ENCODE measurements at places on chromosomes 7 and 10. TPM values are rescaled to one million over a fixed set of nuclear protein-coding genes. Genes with fewer than 3 reads are reported as not detected.

The VCL gene
- polyA plus RNA-seq = 38.4 TPM

The GBX1 gene
- not detected for polyA plus RNA-seq

DNA sequence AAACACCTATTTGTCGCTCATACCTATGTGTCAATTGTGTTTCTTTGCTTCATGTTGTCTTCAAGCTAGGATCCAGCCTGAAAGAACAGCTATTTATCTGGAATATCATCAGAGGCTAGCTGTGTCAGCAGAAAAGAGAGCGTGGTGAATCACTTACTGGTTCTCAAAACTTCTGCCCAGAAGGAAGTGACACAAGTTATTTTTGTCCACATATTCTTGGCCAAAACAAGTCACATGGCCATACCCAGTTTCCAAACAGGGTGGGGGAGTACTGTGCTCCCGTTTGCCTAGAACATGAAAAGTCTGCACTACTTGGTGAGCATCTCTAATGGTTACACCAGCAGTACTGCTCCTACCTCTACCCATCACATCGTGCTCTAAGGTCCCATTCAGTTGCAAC is 160.9 kb upstream of the CSTF2T start:
- DNase-seq = no peak
- H3K27ac ChIP-seq = no peak overlapping the region
- H3K4me1 ChIP-seq = peaks cover 3% of the 10 kb centered on the region
- no peaks in the 10 kb centered on the region for H3K27me3 ChIP-seq

DNA sequence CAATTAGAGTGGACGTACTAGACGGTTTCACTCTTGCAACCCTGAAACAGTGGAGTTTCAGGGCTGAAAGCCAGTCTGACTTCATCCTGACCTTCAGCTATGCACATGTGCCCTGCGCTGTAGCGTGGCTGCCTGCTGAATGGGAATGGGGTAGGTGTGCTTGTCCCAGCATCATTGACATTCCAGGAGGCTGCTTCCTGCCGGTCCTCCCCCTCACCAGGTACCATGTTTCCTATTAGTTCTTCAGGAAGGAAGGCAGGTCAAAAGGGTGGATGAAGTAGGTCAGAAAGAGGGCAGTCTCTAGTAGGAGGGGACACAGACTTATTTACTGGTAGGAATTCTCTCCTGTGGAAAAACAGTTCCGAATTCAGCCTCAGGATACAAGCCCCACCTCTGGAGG is 551.8 kb upstream of the GALNT17 start:
- no peaks in the 10 kb centered on the region for H3K4me1 ChIP-seq
- H3K27me3 ChIP-seq = no peaks in the 10 kb centered on the region
- no peaks in the 10 kb centered on the region for H3K36me3 ChIP-seq
- H3K27ac ChIP-seq = no peak overlapping the region

DNA sequence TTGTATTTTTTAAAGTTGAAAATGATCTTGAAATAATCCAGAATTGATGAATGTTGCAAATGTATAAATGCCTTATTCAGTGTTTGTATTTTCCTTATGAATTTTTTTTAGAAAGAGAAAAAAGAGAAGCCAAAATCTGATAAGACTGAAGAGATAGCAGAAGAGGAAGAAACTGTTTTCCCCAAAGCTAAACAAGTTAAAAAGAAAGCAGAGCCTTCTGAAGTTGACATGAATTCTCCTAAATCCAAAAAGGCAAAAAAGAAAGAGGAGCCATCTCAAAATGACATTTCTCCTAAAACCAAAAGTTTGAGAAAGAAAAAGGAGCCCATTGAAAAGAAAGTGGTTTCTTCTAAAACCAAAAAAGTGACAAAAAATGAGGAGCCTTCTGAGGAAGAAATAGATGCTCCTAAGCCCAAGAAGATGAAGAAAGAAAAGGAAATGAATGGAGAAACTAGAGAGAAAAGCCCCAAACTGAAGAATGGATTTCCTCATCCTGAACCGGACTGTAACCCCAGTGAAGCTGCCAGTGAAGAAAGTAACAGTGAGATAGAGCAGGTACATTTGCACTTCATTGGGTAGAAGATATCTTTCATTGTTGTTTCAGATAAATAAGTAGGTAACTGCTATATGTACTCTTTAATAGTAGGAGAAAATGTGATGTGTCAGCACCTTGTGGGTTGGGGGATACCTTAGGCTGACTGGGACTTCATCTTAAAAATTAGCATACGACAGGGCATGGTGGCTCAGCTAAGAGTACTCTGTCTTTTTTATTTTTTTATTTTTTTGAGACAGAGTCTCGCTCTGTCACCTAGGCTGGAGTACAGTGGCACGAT is 3.9 kb downstream of the DDX21 start:
- H3K36me3 ChIP-seq = peaks cover 10% of the 10 kb centered on the region
- H3K4me3 ChIP-seq = peak overlapping the region; percentile 62
- H3K27ac ChIP-seq = no peak overlapping the region
- no peaks in the 10 kb centered on the region for H3K27me3 ChIP-seq
- H3K4me1 ChIP-seq = no peaks in the 10 kb centered on the region

GRCh38 chr7:20236790-20237189 is 19.6 kb upstream of the MACC1 start:
- DNase-seq = no peak
- no peaks in the 10 kb centered on the region for H3K36me3 ChIP-seq
- peaks cover 52% of the 10 kb centered on the region for H3K4me1 ChIP-seq
- no peaks in the 10 kb centered on the region for H3K27me3 ChIP-seq
- no peak overlapping the region for H3K27ac ChIP-seq
